Tibial artery (tissue), 4 donors: ENCODE measurements at places on chromosomes 5 and 9.

DNA sequence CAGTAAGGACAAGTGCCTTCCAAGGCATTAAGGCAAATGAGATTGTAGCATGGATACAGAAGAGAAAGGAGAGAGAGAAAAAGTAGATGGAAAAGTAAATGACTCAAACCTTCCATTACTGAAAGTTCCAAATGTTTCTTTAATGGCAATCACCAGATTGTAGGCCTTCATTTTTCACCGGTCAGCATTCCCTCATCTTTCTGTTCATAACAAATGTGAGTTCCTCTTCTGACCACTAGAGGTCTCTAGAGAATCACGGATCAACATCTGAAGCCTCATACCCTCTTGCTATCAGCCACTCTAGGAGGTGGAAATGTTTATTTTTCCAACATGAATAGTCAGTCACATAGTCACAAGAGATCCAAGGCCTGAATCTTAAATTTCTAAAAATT, 73.6 kb upstream of the RPS23 start:
- DNase-seq: no peak

GRCh38 chr9:130894546-130894945, 2.1 kb downstream of the QRFP start:
- DNase-seq: no peak

GRCh38 chr9:135350003-135350315, 129.6 kb upstream of the PPP1R26 start:
- DNase-seq: no peak

GRCh38 chr9:121219530-121219929, 17.9 kb upstream of the RAB14 start:
- DNase-seq: no peak

- DNase-seq: no peak
Measured at GRCh38 chr9:94599102-94599501, 5.5 kb upstream of the FBP2 start.
